ENCODE measurements at places on chromosomes 6 and 20.

DNA sequence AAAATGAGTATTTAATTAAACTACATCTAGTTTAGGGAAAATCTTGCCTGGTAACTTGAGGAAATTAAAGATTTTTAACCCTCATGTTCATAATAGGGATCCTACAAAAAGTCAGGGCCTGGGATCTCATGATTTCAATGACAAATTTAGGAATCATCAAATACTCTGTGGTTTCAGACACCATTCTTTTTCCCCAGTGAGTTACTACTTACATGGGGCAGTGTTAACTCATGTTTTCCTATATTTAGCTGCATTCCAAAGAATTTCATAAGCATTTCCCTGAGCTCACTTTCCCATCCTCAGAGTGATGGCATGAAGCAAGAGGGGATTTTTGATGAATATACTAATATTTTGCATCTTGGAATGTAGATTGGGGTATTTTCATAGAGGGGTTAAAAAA lies 321.7 kb downstream of the CENPW start:
- no peak for DNase-seq

DNA sequence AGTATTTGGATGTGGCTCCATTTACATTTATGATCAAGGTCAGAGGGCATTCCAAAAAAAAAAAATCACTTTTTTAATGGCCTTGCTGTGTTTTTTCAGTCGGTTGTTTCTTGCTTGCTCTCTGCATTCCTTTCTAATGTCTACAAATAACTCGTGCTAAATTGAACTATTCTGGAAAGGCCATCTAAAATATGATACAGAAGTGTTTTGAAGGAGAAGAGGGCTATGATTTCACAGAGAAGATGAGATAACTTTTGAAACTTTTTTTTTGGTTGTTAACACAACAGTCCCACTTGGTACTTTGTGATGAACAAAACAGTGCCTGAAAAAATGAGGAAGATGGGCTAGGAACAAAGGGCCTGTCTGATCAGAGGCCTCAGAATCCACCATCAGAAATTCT lies 156.1 kb upstream of the SMLR1 start:
- DNase-seq = no peak

DNA sequence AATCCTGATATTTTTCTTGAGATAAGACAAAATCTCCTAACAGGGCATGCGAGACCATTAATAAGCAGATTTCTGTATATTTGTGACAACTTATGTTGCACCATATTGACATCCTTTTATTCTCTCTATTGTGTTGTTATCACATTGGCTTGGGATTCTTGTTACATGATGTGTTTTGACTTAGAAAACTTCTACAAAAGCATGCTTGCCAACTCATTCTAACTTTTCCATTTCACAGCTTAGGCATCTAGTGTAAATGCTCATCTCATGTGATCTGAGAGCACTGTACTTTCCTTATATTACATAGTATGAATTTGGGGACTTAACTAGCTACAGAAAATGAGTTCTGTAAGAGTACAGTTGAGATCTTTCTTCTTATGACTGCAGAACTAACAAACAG lies 1040.7 kb upstream of the ADGRB3 start:
- no peak for DNase-seq

GRCh38 chr20:3371754-3372153 lies 35.7 kb downstream of the DNAAF9 start:
- DNase-seq = no peak

DNA sequence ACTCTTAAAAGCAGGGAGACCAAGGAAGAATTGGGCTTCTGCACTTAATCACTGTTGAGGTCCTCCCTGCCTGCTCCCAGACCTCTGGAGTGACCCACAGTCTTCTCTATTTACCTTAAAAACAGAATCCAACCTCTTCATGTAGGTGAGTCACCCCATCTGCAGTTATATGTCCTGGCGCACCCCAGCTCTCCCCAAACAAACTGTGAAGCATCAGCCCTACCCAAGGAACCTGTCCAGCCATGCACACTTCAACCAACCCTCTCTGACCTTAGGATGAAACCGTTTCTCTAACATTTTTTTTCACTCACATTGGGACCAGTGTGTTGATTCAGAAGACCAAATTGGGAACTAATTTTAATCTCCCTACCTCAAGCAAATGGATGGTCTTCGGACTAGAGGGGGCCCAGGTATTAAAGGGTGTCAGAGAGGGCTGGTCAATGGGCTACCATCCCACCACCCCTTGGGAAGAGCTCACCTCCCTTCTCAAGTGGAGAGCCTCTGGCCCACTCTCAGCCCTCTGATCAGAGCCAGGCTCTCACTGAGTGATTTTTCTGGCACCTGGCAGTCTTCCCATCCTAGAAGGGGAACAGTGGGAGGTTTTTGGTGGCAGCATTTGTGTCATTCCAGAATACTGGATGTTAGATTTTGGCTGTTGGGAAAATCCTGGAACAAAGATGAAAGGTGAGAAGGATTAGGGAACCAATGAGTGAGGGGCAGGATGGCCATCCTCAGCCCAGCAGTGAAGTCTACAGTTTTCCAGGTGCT lies 203.6 kb downstream of the LRFN2 start:
- DNase-seq = no peak

DNA sequence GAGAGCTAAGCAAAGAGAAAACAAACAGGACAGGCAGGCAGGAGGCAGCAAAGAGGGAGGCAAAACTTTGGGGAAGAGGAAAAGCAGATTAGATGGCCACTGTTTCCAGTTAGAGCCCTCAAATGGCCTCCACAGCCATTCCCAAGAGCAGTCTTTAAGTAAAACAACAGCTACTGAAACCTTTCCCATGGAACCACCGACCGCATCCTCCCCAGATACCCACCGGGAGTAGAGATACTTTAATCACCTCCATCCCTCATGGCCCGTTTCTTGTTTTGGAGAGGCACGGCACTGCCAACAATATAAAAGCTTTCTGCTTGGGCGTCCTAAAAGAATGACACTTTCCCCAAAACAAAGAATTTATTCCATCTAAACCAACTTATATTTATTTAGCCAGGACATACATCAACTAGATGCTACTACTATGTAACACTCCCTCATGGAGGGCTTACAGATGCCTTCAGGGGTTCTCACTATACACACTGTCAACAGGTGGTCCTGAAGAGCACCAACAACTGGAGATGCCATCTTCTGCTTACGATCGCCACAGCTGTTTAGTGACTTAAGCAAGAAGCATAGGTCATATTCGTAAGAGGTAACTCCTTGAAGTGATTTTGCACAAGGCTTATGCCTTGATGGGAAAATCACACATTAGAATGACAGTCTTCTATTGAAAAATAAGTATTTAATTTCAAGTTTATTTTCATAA lies 43.4 kb downstream of the CNKSR3 start:
- DNase-seq = no peak

GRCh38 chr6:151290877-151291721 lies 51.3 kb downstream of the AKAP12 start:
- no peak for DNase-seq

DNA sequence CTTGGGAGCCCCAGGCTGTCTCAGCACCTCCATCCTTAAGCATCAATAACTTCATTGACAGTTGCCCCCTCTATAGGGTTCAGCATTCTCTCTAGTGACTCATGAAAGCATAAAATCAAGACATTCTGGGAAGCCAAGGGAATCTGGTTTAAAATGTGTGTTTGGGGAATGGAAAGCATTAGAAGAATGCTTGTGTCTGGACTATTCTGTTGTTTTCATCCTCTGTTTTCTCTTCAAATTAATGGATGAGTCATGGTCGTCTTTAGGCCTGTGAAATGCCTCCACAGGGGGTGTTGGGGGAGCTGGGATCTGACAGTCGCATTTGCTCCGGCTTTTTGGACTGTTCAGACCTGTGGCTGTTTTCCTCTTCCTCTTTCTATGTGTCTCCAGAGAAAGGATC lies 279.7 kb downstream of the CDC5L start:
- DNase-seq = no peak

- no peak for DNase-seq
Measured at GRCh38 chr20:15555913-15556312, 1017.3 kb downstream of the KIF16B start.

DNA sequence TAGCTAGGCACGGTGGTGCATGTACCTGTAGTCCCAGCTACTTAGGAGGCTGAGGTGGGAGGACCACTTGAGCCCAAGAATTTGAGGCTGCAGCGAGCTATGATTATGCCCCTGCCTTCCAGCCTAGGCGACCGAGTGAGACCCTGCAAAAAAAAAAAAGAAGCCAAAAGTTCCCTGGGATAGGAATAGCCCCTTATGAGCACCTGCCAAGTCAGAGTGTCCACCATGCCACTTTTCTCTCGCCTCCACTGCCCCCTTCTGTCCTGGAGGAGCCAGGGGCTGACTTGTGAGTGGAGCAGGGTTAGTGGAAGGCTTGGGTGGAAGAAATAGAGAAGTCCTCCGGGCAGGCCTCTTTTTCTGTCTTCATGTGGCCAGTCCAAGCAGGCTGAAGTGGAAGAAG lies 12.1 kb upstream of the DDX27 start:
- no peak for DNase-seq

DNA sequence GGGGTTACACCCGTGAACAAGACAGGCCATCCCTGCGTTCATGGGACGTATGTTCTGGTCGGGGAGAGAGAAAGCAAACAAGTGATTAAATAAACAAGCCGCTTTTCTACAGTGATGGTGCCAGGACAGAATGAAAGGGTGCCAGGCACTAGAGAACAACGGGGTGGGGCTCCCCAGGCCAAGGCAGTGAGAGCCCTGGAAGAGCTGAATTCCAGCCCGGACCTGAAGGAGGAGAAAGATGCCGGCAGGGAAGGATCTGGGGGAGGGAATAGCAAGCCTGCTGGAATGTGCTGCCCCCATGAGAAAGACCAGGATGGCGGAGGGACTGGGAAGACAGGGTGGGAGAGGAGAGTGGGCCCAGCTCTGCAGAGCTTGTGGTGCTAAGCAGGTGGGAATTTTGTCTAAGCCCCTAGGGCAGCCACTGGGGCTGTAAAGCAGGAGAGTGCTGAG lies 7.5 kb downstream of the SNAI1 start:
- DNase-seq = no peak

GRCh38 chr6:152727507-152727906 lies 23.1 kb upstream of the VIP start:
- no peak for DNase-seq

DNA sequence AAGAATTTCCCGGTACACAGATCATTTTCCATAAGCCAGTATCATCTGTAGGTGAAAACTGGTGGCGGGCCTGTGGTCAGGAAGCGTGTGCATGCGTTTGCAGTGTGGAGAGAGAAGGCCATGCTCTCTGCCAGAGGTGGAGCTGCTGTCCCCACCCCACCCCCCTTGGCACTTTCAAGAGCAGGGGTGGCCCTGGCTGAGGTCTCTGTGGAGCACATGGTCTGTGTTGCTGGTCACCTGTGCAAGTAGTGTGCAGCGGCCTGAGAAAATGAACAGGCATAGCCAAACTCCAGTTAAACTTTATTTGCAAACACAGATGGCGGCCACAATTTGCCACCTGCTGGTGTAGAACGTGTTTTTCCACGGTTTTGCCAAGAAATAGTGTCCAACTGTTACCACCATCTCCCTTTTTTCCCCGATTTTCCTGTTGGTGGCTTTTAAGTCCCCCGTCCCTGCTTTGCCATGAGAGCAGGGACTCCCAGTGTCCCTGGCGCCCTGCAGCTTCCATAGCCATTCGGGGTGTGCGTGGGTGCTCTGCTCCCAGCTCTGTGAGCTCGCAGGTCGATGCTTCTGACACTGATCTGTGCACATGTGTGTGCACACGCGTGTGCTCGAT lies 2.5 kb downstream of the ADRM1 start:
- DNase-seq = no peak

DNA sequence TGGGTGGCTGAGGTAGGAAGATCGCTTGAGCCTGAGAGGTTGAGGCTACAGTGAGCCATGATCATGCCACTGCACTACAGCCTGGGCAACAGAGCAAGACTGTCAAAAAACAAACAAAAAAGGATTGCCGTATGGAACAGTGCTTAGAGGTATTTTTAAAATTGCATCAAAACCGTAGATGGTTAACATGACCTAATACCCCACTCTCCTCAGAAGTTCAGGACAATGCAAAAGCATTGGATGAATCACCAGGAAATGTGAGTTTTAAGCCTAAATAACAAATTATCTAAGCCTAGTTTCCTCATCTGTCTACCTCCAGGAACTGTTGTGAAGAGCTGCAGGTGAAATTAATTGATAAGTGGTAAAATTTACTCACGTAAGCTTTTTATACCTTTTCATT lies 123.8 kb upstream of the ID4 start:
- no peak for DNase-seq

DNA sequence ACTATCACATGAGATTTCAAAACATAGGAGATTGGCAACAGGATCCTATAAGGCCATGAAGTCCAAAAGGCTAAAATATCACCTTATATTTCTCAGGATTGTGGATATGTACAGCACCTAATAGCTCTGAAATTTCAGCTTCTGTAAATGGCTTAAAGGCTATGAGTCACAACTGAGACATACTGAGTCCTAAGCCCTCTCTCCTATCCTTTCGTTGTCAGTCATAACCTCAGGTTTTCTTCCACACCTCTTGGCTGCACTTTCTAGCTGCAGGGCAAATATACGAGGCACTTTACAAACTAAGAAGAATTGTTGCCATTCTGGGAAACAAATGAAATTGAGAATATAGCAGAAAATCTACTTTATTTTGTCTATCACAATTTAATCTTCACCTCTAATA lies 969.9 kb upstream of the EPHA7 start:
- DNase-seq = no peak

- no peak for DNase-seq
Measured at GRCh38 chr6:61809004-61809595, 476.9 kb downstream of the KHDRBS2 start.

GRCh38 chr20:52103335-52103912 lies 88.2 kb downstream of the ZFP64 start:
- no peak for DNase-seq

GRCh38 chr6:23339268-23339667 lies 769.9 kb downstream of the HDGFL1 start:
- no peak for DNase-seq

- no peak for DNase-seq
Measured at GRCh38 chr6:25535632-25536225, 116.3 kb upstream of the SCGN start.

GRCh38 chr20:43323592-43323991 lies 133.9 kb upstream of the PTPRT start:
- no peak for DNase-seq

DNA sequence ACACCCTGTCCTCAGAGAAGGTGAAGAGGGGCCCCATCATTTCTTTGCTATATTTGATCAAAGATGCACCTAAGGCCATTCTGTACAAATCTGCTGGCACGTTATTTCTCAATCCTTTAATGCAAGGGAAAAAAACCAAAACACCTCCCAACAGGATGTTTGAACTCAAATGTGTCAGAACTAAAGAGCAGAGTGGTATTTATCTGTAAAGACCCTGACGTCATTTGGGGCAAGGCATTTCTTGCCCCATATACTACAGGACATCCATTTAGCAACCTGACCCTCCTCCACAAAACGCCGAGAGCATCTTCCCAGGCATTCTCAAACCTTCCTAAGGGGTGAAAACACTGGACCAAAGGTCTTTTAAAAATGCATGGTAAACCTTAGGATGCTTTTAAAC lies 50.8 kb downstream of the ZMYND8 start:
- DNase-seq = no peak
